Effector CD4-positive, alpha-beta T cell (primary cell): ENCODE measurements at places on chromosomes 6 and 20.

DNA sequence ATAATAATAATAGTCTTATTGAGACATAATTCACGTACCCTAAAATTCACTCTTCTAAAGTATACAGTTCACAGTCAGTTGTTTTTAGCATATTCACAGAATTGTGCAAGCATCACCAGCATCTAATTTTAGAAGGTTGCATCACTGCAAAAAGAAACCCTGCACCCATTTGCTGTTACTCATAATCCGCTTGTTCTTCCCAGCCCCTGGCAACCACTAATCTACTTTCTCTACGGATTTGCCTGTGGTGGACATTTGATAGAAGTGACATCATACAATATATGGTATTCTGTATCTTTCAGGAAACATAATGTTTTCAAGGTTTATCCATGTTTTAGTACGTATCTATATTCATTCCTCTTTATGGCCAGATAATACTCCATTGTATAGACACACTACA lies 41.5 kb upstream of the FAM184A start:
- DNase-seq: no peak

DNA sequence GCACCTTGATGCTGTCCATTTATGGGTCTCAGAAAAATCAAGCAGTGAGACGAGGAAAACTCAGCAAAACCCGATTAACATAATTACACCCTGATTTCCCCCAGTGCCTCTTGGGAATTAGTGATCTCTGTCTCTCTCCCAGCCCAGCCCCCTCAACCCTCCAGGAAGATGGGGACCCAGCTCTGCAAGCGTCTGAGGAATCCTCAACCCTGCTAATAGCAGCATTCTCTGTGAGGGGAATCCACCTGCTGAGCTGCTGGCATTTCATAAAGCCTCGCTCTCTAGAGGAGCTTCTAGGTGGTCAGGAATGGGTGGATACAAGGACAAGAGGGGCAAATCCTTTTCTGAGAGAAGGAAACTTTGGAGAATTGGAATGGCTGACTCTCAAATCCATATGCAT lies 13.9 kb downstream of the NR2E1 start:
- no peak for DNase-seq

DNA sequence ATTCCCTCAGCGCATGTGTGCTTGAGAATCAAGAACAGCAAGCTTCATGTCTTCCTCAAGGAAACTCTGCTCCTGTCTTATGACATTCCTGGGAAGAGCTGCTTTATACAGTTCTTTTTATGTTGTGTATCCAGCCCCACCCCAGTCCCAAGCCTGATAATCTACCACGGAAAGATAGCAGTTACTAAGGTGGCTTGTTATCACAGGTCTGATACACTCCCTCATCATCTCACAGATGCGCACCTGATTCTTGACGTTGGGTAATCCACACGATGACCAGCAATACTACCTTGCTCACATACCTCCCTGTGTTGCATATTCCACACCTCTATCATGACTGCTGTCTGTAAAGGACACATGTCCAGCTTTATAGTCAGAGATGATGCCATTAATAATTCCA lies 3.2 kb downstream of the NHLRC1 start:
- DNase-seq: no peak

DNA sequence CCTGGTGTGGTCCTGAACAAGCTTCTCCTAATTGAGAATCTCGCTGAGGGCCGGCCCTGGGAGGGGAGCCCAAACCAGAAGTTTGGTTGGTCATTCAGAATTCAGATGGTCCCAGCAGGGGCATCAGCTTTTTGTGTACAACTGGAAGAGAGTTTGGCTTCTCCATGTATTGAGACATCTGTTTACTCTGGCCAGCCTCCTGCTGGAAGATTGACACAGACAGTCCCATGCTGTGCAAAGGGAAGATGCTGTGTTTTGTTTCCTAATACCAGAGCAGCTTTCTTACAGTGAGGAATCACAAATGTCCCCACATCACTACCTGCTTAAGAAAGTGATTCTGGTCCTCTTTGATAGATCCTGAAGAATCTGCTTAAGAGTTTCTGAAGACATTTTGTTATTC lies 97.8 kb downstream of the PLEKHG1 start:
- DNase-seq: no peak

- DNase-seq: no peak
Measured at GRCh38 chr20:46990596-46991104, 96.0 kb downstream of the EYA2 start.

GRCh38 chr20:58715391-58715800 lies 22.8 kb downstream of the NPEPL1 start:
- DNase-seq: no peak

DNA sequence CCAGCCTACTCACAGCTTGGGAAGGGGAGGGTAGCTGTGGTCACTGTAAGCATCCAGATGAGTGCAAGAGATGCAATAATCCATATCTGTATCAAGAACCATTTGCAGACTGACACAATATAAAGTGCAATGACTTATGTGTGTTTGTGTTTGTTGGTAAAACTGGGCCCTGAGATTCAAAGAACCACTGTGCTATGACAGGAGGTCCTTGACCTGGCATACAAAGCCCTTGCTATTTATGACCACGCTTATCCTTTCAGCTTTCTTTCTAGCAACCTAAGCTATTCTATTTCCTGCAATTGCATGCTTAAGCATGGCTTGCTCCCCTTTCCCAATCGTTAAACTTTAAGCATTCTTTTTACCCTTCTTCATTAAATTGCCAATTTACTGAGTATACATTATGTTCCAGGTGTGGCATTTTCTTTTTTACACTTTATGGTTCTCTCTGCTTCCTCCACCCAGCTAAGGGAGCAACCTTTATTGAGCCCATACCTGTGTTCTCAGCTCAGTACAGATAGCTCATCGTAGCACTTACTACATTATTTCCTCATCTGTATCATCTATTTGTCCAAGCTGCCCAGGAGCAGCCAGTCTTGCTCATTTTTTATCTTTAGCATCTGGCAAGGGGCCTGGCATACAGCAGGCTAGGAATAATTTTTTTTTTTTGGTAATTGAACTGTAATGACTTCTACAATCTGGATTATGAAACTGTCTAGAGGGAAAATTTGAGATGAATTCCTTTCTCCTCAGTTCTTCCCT lies 3.5 kb downstream of the MCUR1 start:
- DNase-seq: no peak

GRCh38 chr20:23083553-23084220 lies 2.4 kb downstream of the CD93 start:
- no peak for DNase-seq

- no peak for DNase-seq
Measured at GRCh38 chr6:74073999-74074398, 378.0 kb downstream of the CD109 start.
